Nasal cavity respiratory epithelium epithelial cell of viscerocranial mucosa (primary cell): ENCODE measurements at places on chromosomes 7 and 10. TPM values are rescaled to one million over a fixed set of nuclear protein-coding genes. Genes with fewer than 3 reads are reported as not detected.

SPDYE1 gene
- not detected in 2 replicates for total RNA-seq

DMTF1 gene
- total RNA-seq, result 43.4 and 75.2 TPM in 2 replicates

OR13A1 gene
- total RNA-seq, result 0.07 TPM in 1 of 2 replicates, not detected in the other

GOLGA7B gene
- 0.21 and 0.34 TPM in 2 replicates for total RNA-seq

ABCA13 gene
- 0.68 and 4.9 TPM in 2 replicates for total RNA-seq

C10orf62 gene
- total RNA-seq, result not detected in 2 replicates

CALCR gene
- not detected in 2 replicates for total RNA-seq

MACC1 gene
- 38.3 and 59.4 TPM in 2 replicates for total RNA-seq

DNAJB6 gene
- 117 and 183 TPM in 2 replicates for total RNA-seq

LIPM gene
- 0.34 TPM in 1 of 2 replicates, not detected in the other for total RNA-seq

IL2RA gene
- total RNA-seq, result not detected in 2 replicates

SH2D4B gene
- total RNA-seq, result under 0.01 and 0.07 TPM in 2 replicates

CALHM3 gene
- total RNA-seq, result not detected in 2 replicates

TMEM236 gene
- under 0.01 and 0.07 TPM in 2 replicates for total RNA-seq

DDIT4 gene
- 1,282 and 1,719 TPM in 2 replicates for total RNA-seq

OR2A1 gene
- not detected in 2 replicates for total RNA-seq

GLI3 gene
- total RNA-seq, result 1.7 and 7.7 TPM in 2 replicates

WNT8B gene
- total RNA-seq, result not detected in 2 replicates

KRIT1 gene
- 44.1 and 59.9 TPM in 2 replicates for total RNA-seq

GIMAP8 gene
- total RNA-seq, result not detected in 2 replicates

CFAP46 gene
- under 0.01 and 0.28 TPM in 2 replicates for total RNA-seq

AKR1C4 gene
- not detected in 2 replicates for total RNA-seq

CADPS2 gene
- 4.4 and 5.8 TPM in 2 replicates for total RNA-seq

LIPK gene
- total RNA-seq, result 0.21 and 0.68 TPM in 2 replicates

SLC39A12 gene
- total RNA-seq, result not detected in 2 replicates

LBX1 gene
- total RNA-seq, result not detected in 2 replicates

KCP gene
- total RNA-seq, result under 0.01 and 2.2 TPM in 2 replicates

NEUROD6 gene
- not detected in 2 replicates for total RNA-seq

ACTL6B gene
- not detected in 2 replicates for total RNA-seq

HGF gene
- not detected in 2 replicates for total RNA-seq

SLC13A1 gene
- not detected in 2 replicates for total RNA-seq

GRID2IP gene
- under 0.01 and 0.14 TPM in 2 replicates for total RNA-seq

LRRD1 gene
- under 0.01 and 0.14 TPM in 2 replicates for total RNA-seq

HMX3 gene
- total RNA-seq, result 0.07 and 0.34 TPM in 2 replicates

NME8 gene
- not detected in 2 replicates for total RNA-seq

SFRP4 gene
- not detected in 2 replicates for total RNA-seq

MYL10 gene
- total RNA-seq, result not detected in 2 replicates

OR2A12 gene
- not detected in 2 replicates for total RNA-seq

GPRIN2 gene
- 1.4 and 7.8 TPM in 2 replicates for total RNA-seq

ZPBP gene
- not detected in 2 replicates for total RNA-seq

SERPINE1 gene
- 18.5 and 176 TPM in 2 replicates for total RNA-seq

AS3MT gene
- 2.1 and 5.8 TPM in 2 replicates for total RNA-seq

BAIAP2L1 gene
- 20.8 and 43.7 TPM in 2 replicates for total RNA-seq

CRHR2 gene
- not detected in 2 replicates for total RNA-seq

CYP3A5 gene
- 2.9 and 5.1 TPM in 2 replicates for total RNA-seq

SLC37A3 gene
- total RNA-seq, result 48.9 and 73.6 TPM in 2 replicates

MALRD1 gene
- total RNA-seq, result not detected in 2 replicates
